ENCODE measurements at places on chromosomes 12 and 14.

DNA sequence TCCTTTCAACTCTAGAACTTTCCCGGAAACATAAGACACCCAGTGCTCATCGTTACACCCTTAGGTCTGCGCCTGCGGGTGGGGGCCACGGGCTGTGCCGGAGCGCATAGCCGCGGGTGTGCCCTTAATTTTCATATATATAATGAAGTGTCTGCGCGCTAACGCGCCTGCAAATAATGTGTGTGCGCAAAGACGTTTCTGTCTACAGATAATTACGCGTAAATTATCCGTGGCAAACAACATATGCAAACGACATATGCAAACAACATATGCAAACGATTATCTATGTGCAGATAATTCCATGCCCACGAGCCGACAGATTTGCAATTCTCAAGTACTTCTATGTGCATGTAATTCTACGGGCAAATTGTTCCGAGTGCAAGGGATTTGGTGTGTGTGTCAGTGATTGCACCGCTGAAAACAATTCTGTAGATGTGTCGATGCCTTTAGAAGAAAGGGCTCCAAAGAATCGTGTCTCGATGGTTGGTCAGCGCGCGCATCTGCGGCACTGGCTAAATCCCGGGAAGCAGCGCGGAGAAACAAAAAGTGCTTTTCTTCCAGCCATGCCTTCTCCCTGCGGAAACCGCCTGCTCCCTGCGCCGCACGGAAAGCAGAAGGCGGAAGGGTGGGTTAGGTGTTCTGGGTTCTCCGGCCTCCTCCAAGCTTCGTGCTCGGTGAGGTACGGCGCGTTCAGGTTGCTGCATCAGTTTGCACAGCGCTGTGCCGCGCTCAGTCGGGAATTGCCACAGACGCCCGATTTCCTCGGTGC, 34.5 kb upstream of the TBX5 start:
- no peak for DNase-seq

- DNase-seq: no peak
Measured at GRCh38 chr12:130587966-130588365, 128.1 kb downstream of the RIMBP2 start.

- no peak for DNase-seq
Measured at GRCh38 chr12:123104809-123105208, 46.1 kb downstream of the PITPNM2 start.

DNA sequence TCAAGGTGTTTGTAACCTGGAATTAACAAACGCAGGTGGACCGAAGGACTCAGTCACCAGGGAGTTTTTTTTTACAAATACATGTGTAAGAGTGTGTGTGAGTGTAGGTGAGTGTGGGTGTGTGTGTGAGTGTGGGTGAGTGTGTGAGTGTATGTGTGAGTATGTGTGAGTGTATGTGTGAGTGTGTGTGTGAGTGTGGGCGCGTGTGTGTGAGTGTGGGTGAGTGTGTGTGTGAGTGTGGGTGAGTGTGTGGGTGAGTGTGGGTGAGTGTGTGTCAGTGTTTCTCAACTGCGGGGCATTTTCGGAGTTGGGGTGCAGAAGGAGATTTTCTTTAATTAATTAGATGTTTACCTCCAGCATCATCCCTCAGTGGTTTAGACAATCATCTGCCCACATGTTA, 1178.8 kb downstream of the VRK1 start:
- DNase-seq: no peak

GRCh38 chr14:100212476-100213333, 26.2 kb upstream of the YY1 start:
- no peak for DNase-seq

DNA sequence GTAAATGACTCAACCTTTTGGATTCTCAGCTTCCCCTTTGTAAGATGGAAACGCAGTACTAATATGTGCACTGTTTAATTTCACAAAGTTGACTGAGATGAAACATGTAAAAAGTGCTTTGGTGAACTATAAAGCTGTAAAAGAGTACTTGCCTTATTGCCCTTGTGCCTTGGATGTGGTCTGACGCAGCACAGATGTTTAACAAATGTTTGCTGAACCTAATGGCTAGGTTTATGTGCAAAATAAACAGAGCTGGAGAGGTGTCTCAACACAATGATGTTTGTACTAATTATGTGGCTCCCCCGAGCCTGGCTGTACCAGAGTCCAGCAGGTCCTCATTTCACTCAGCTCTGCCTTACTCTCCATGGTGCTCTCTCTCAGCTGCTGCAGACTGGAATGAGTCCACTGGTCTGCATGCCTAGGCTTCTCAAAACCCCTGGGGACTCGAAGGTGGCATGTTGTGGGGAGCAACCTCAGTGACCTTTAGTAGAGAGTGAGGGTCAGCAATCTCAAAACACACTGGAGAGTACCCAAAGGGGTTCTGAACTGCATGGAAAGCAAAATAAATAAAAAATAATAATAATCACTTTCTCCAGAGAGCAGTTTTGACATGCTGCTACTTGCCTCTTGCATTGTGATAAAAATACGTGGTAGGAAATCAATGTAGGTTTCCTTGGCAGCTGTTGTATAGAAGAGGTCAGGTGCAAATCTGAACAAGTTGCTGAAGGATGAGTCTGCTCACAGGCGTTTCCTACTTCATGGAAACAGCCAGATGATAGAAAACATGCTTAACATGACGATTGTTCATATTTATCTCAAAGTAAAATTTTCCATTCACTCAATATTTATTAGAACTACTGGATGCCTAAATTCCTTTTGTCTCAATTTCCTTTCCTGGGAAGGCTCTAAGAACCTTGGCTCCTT, 8.5 kb upstream of the AMIGO2 start:
- DNase-seq: no peak

DNA sequence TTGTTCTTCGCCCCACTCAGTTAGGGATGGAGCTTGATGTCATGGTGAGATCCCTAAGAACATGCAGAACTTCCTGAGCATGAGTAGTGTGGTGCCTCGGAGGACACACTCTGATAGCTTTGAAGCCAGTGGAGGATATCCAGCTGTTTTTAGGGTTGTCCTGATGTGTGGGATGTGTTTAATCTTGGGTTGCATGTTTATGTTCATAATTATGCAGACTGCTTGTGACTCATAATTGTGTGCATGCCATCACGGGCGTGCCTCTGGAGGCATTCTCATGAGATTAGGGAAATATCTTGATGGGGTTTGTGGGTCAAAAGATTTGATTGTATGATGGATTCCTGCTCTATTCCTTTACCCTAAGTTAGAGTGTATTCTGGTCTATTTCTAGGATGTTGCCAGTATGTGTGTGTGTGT, 267.4 kb upstream of the PELI2 start:
- peak; percentile 41 for DNase-seq

DNA sequence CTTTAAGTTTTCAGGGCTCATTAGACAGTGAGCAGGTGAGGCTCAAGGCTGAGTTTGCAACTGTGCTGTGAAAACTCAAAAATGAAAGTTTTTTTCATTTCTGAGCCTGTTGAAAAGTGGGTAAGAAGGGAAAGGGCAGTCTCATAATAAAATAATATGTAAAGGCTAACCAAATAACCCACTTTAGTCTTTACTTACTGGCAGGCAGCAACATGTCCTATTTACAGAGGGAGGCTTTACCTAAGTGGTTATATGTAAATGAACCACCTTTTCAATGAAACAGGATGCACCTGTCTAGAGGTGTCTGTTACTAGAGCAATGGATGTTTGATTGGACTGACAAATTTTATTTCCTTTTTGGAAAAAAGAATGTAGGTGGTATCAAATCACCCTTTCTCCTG, 158.0 kb downstream of the ETV6 start:
- no peak for DNase-seq

DNA sequence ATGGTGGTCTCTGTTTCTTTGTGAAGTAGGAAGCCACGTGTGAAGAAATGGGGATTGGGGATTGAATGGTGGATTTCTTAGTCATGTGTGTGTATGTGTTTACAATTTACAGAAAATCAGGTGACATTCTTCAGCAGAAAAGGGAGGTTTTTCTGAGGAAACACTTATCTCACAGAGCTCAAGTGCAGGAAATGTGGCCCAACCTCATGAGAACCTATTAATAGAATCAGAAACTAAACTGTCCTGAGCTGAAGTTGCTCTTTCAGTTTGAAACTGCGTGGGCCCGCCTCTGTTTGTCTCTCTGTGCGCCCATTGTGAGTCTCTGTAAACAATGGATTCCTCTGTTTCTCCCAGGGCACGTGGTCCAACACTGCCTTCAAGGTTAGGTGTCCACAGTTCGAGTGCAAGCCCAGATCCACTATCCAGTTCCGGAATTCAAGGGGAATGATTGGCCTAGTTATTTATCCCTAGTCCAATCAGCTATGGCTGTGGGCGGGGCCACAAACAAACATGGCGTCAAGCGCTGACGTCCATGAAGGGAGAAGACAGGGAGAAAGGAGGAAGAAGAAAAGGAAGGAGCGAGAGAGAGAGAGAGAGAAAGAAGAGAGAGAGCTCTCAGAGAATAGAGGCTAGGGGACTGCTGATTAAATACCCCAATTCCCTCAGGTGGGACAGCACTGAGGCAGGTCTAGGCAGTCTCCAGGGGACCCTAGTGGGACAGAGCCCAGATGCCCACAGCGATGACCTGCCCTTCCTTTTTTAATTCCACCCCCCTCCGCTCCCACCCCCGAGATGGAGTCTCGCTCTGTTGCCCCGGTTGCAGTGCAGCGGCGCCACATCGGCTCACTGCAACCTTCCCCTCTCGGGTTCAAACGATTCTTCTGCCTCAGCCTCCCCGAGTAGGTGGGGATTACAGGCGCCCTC, 31.4 kb upstream of the C12orf76 start:
- no peak for DNase-seq

DNA sequence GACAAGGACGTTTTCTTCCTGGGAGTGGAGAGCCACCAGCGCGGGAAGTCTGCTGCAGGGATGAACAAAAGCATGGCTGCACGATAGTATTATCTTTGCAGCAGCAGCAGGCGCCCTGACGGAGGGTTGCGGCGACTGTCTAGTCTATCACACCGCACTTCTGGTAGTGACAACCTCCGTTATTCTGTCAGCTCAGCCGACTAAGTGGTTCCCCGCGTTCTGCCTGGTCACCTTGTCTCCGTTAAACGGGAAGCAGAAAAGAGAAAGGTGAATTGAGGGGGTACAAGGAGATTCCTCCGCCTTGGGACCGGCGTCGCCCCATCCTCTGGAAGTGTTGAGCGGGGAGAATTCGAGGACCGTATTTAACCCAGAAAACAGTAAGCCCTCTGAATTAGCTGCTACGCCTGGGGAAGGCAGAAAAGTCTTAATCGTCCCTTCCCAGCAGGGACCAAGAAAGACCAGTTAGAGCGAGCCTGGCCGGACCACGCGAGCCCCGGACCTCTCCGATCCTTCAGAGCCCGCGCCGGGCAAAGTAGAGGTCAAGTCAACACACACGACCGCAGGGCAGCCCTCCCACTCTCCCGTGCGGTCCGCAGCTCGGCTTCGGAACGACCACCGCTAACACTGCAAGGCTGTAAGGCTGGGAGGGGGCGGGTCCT, 536 bp upstream of the DAAM1 start:
- peak; percentile 15 for DNase-seq

DNA sequence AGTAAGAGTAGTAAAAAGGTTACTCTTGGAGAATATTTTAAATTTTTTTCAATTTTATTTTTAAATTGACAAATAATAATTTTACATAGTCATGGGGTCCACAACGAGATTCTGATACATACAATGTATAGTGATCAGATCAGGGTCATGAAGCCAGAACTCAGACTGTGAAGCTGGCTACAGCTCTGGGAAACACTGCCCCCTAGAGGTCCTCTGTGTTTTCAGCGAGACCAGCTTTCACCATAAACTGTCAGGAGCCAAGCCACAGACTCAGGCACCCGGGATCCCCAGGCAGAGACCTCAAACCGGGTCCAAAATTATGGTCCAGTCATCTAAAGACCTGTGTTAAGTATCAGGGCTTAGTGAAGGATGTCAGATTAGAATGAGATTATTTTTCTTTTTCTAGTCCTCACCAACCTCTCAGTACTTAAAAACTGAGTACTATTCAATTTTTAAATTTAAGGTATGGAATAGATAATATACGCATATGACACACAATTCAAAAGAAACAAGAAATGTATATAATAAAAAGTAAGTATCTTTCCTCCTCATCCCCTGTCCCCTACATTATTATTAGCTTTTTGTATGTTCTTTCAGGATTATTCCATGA, 397.1 kb downstream of the MDGA2 start:
- peak; percentile 52 for DNase-seq

GRCh38 chr14:81220580-81220829, 254 bp downstream of the GTF2A1 start:
- no peak for DNase-seq

DNA sequence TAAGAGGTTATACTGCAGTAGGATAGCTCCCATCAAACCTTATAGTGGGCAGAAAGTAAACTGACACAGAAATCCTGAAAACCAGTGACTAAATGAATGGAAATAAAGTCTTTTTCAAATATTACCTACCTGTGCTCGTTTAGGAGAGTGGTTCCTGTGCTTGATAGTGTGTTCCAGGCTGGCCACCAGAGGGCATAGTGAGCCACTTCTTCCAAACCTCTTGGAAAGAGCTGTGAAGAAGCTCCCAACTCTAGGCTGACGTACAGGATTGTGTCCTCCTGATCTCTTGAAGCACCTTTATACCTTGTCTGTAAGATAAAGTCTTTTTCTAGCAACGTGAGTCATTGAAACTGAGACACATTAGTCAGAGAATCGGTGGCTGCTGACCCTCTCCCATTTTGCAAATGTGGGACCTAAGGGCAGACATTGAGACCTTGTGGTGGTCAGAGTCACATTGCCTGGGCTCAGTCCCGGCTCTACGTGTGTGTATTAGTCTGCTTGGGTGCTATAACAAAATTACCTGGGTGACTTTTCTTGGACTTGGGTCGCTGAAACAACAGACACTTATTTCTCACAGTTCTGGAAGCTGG, 17.6 kb downstream of the TDP1 start:
- DNase-seq: peak; percentile 79

DNA sequence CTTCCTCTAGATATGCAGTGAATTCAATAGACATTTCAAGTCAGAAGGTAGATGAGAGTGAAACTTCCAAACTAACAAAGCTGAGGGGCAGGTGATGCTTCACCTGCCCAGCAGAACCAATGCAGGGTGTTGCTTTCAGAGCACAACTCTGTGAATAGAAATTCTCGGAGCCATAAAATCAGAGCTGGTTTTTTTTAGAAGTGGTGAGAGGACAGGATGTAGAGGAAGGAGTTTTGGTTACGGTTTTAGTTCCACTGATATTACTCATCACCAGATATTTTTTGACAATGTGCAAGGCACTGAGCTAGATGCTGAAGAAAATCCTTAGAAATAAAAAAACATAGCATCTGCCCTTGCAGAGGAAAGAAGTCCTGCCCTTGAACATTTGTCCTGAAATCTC, 62.2 kb downstream of the BMP4 start:
- DNase-seq: peak; percentile 59

- DNase-seq: no peak
Measured at GRCh38 chr14:32897698-32898064, 41.0 kb upstream of the NPAS3 start.
